ENCODE measurements at places on chromosomes 7 and 10.

DNA sequence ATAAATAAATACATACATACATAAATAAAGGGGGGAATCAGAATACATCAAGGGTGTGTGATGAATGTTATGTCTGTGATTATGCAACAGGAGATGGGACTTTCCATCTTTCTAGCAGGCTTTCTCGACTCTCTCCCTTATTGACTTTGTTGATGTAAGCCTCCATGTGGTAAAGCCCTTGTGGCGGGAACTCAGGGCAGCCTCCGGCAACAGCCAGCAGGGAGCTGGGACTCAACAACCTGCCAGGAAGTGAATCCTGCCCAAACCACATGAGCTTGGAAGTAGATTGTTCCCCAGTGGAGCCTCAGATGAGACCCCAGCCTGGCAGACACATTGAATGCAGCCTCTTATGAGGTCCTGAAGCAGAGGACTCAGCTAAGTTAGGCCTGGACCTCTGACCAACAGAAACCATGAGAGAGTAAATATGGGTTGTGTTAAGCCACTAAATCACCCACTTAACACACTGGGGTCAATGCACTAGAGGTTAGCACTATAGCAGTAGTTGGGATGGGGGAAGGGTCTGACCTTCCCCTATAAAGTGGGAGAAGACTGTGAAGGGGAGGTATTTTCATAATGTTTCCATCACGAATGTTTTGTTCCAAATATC lies 104.0 kb downstream of the JCAD start:
- DNase-seq = no peak

GRCh38 chr7:149717481-149717880 lies 55.9 kb downstream of the ZNF467 start:
- no peak for DNase-seq

DNA sequence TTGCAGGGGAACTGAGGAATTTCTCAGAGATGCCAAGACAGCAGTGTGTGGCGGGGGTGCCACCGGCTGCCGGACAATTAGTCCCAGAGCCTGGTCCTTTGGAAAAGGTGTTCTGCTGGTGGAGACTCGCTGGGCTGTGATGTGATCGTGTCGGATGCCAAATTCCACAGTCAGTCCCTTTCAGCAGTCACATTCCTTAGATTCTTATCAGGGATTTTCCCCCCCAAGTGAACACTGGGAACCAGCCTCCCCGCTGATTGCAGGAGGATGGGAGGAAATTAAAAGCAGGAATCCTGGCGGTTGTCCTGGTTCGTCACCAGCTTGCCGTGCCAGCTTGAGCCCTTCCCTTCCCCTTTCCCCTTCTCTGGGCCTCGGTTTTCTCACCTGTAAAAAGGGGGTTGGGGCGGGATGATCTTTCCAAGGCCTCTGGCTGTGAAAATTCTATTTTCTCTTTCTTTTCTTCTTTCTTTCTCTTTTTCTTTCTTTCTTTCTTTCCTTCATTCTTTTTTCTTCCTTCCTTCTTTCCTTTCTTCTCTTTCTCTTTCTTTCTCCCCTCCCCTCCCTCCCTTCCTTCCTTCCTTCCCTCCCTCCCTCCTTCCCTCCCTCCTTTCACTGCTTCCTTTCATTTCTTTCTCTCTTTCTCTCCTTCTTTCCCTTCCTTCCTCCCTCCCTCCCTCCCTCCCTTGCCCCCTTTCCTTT lies 39.6 kb downstream of the COL26A1 start:
- DNase-seq = no peak

DNA sequence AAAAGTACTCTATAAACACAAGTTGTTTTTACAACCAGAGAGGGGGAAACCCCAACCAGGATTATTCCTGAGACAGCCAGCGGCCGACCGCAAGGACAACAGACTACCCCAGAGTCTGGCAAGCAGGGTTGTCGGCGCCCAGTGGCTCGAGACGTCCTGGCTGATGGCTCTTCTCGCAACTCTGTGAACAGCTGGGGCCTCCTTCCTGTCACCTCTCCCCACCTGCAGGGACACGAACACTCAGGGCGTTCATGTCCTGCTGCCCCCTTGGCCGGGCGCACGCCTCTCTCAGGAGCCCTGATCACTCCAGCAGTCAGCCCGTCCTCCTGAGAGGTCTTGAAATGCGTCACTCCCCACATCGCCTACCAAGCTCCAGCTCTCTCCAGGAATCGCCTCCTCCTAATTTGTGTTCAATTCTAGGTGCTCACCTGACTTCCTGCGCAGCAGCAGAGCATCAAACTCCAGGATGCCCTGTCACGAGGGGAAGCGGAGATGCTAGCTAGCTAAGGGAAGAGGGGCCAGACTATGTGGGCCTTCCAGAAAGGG lies 66.4 kb upstream of the TNRC18 start:
- DNase-seq = no peak

DNA sequence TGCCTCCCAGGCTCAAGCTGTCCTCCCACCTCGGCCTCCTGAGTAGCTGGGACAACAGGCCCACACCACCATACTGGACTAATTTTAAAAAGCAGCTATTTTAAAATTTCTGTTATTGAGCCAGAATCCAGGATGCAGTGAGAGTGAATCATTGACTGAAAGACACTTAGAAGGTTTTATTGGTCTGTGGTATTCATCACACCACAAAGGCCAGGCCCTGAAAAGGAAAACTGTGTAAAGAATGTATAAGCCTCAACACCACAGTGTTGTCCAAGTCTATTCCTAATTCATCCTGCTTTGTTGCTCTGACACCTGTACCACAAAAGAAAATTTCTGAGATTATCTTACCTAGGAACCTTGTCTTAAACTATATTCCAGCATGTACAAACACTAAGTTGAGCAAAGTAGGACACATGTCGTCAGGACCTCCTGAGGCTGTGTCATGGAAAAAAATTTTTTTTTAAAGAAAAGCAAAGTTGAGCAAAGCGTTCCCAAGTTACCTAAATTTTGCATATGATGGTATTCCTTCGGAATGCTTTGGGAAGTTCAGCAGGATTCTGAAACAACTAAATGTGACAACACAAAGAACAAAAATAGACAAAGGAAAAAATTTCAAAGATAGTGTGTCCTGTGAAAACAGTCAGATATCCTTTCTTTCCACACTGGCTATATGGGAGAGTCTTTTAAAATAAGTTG lies 129.6 kb upstream of the MKLN1 start:
- no peak for DNase-seq

DNA sequence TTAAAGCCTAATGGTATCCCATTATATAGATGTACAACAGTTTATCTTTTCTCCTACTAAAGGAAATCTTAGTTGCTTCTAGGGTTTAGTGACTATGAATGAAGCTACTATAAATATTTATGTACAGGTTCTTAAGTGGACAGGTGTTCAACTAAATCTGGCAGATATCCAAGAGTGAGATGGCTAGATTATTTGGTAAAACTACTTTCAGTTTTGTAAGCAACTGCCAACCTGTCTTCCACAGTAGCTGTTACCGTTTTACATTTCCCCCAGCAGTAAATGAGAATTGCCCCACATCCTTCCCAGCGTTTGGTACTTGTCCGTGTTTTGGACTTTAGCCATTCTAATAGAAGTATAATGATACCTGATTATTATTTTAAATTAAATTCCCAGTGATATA lies 144.9 kb upstream of the MAGI2 start:
- DNase-seq = no peak

DNA sequence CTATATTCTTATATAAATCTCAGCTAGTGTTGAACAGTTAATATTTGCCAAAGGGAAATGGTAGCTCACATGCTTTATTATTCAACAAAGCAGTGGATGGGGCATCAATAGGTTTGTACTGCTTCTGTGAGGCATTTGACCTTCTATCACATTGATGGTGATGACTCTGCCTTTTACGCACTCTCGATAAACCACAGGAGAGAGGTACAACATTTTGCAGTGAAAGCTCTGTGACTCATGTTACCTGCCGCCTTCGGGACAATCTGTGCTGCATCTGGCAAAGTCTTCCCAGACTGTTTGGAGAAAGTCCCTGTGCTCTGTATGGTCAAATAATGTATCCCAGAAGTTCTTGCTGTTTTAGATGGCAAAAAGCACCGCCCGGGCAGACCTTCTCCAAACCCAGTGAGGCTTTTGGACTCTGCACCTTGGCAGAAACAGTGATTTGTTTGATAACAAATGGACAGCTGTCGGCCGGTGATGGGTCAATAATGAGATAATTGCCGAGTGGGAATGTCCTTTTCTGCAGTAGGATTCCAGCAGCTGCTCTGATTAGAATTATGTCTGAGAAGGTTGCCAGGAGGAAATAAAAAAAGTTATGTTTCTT lies 61.0 kb downstream of the PLPP4 start:
- no peak for DNase-seq

GRCh38 chr10:43682956-43683355 lies 34.3 kb upstream of the ZNF32 start:
- no peak for DNase-seq

DNA sequence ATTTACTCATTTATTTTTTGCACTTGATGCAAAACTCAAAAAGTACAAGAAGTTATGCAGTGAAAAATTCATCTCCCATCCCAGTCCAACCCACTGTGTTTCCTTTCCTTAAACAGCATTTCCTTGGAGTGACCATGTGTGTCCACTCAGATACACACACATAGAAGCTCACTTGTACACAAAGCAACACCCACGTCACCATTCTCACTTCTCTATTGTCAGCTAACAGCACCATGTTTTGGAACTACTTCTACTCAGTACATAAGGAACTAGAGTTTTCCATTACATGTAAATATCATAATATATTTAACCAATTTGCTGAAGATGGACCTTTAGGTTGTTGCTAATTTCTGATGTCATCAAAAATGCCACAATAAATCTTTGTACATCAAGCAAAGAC lies 167.6 kb downstream of the GRID1 start:
- DNase-seq = no peak

GRCh38 chr7:35691827-35692307 lies 3.1 kb downstream of the HERPUD2 start:
- DNase-seq = no peak

GRCh38 chr7:78253850-78254725 lies 455.5 kb downstream of the PHTF2 start:
- DNase-seq = no peak

DNA sequence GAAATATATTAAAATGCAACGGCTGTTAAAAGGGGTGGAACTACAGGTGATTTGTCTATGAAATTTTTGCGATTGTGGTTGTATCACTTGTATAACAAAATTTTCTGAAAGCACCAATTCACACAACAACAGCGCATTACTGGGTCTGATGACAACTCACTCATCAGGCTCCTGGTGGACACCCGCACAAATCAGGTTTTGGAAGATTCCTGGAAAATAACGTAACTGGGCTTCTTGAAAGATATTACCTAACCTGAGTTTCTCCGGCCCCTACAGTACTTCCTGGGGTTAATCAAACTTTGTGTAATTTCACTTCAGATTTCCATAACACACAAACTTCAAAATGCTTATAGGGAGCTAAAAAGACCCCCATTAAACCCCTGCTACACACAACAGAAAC lies 7.6 kb downstream of the SNX8 start:
- DNase-seq = no peak

GRCh38 chr7:5448378-5449037 lies 24.9 kb upstream of the TNRC18 start:
- no peak for DNase-seq

GRCh38 chr10:86035791-86036543 lies 330.6 kb downstream of the GRID1 start:
- no peak for DNase-seq

DNA sequence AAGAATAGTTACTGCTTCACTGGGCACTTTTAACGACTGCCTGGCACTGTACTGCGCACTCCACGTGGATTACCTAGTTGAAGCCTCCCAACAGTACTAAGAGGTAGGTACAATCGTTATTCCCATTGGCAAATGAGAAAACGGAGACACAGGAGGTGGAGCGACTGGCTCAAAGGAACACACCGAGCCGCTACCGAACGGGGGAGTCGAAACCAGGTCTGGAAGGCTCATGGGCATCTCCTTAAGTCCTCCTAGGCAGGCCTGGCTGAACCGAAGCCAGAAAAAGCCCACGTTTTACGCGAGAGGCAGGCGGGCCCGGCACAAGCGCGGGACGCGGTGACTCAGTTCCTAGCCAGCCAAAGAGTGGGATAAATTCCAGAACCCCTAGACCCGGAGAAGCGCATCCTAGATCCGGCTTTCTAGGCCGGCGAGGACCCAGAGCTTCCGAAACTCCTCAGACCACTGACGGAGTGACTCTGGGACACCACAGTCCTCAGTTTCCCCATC lies 472 bp downstream of the PDAP1 start:
- DNase-seq = no peak

- no peak for DNase-seq
Measured at GRCh38 chr10:99926925-99927720, 82.6 kb downstream of the DNMBP start.

GRCh38 chr7:140281255-140281654 lies 104.5 kb upstream of the KDM7A start:
- DNase-seq = no peak

DNA sequence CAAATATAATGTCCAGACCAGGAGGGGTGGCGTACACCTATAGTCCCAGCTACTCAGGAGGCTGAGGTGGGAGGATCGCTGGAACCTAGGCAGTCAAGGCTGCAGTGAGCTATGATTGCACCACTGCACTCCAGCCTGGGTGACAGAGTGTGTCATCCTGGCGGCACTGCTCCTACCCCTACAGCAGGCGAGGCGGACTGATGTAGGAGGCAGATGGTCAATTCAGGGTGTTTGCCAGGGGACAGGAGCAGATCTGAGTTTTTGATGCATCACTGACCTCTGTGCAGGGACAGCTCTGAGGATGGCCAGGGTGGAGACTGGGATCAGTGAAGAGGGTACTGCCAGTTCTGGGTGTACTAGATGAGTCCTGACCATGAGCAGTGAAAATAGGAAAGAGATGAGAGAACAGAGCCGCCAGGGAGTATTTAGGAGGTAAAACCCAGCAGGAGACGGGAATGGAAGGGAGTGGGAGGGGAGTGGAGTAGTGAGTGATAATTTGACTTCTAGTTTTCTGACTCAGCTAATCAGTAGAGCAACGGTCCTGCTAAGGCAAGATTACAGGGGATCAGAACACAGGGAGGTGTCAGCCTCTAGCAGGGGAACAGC lies 75.3 kb downstream of the HIP1 start:
- no peak for DNase-seq

GRCh38 chr10:3499120-3499519 lies 285.9 kb downstream of the KLF6 start:
- DNase-seq = no peak

DNA sequence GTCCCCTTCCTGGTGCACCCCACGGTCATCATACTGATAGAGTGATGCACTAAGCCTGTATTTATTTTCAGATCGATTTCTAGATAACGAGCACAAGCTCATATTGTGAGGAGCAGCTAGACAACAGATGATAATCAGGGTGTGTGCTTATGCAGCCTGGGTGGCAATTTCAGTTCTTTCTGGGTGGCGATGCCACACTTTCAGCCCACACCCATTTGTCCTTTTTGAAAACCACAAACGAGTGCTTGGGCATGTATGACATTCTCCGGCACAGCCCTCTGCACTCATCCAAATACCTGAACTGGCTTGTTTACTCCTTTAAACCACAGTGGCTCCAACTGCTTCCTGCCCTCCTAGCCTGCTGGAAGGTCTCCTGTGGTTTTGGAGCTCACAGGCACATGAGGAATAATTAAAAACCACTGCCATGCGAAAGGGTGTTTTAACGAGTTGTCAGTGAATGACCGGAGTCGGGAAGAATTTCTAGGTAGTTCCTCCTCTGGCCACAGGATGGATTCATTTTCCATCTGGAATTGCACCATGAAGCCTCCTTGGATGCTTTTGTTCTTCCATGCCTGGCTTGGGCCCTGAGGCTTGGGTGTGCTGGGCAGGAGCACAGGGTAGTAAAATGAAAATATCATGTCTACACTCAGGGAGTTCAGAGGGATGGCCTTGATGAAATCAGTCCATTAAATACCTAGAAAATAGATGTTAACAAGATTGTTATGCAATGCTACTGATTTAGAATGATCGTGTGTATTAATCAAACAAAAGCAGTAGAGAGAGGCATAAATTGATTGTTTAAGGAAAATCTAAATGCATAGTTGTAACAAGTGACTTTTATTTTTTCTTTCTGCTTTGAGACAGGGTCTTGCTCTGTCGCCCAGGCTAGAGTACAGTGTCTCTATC lies 52.4 kb upstream of the ITGB1 start:
- no peak for DNase-seq
